ENCODE measurements at places on chromosomes 5 and 9.

- DNase-seq, result no peak
Measured at GRCh38 chr9:5429873-5430564, 7.7 kb downstream of the PLGRKT start.

DNA sequence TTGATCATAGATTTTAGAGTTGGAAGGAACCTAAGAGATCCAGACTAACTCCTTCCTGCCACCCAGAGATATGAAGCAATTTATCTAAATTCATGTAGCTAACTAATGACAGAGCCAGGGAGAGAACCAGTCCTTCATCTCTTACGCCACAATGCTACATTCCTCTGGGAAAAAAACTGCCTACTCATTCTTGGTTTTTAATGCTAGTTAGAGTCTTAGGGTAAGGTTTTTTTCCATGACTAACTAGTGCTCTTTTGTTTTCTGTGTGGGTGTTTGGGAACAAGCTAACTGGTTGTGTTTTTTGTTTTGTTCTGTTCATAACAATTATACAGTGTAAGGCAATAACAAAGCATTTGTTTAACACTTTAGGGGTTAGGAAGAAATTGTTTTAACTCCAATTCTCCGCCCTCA lies 52.4 kb downstream of the SLC44A1 start:
- no peak for DNase-seq

GRCh38 chr9:112831281-112831851 lies 59.3 kb downstream of the SLC46A2 start:
- no peak for DNase-seq

GRCh38 chr9:117696154-117696553 lies 8.0 kb upstream of the TLR4 start:
- no peak for DNase-seq

GRCh38 chr5:76978869-76979268 lies 26.0 kb downstream of the CRHBP start:
- DNase-seq, result no peak

GRCh38 chr9:11874414-11874813 lies 818.8 kb upstream of the TYRP1 start:
- no peak for DNase-seq

DNA sequence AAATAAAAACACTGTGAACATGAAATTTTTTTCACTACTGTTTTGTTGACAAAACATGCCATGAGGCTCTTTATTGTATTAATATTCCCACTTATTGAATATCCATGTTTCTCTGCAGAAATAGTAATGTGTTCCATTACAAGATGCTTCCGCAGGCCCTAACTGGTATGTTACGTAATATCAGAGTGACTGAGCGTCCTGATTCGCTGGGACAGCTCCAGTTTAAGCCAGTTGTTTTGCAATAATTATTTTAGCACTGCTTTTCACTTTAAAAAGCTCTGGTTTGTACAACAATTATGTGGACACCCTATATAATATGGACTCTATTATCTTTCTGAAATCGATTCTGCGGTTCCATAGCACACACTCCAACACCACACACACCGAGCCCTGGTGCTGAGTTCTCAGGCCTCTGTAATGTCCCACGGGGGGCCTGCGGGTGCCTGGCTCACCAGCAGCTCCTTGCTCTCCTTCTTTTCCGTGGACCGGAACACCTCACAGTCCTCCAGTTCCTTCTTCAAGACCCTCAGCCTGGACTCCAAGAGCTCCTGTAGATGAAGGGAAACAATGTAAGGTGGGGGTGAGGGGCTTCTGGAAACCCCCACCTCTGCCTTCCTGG lies 1.8 kb downstream of the TRIM7 start:
- no peak for DNase-seq

DNA sequence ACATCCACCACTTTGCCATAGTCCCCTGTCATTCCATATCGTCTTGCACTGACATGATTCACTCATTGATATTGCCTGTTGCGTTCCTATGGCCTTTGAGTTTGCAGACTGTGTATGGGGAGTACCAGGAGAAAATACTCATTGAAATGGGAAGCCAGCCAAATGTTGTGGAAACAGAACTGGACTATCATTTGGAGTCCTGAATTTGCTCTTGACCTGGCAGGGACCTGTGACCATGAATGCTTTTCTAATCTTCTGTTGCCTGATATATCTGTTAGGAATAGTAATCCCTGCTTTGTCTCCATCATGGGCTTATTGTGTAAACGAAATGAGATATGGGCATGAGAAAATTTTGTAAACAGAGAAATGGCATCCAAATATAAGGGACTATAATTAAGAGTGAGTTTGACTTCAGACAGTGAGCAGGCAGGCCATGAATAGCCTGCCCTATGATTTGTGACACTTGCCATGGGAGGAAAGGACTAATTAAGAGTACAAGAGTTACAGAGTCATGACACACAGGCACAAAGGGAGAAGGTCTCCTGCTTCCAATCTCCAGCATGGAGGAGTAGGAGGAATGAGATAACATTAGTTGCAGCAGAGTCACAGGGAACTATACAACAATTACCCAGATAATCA lies 572.9 kb upstream of the SGCD start:
- DNase-seq, result no peak

GRCh38 chr5:129406440-129406839 lies 53.7 kb upstream of the ADAMTS19 start:
- DNase-seq, result no peak

- DNase-seq, result no peak
Measured at GRCh38 chr5:172029876-172030275, 23.4 kb upstream of the FBXW11 start.

- DNase-seq, result no peak
Measured at GRCh38 chr5:91194824-91195381, 188.2 kb downstream of the ARRDC3 start.

DNA sequence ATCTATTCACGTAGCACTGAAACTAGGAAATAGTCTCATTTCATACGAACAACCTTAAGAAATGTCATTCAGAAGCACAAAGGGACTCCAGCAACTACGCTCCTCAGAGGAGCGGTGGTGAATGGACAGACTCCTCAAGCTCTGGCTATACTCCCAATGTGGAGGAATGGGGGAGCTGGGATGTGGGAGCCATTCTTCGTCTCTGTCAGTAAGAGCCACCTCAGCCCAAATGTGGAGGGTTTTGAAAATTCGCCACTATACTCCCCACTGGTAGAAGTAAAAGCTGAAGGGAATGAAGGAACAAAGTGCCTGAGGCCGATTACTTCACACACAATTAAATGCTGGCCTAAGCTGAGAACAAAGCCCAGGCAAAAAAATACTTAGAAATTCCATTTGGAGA lies 96.3 kb downstream of the ADAMTS12 start:
- DNase-seq, result no peak

DNA sequence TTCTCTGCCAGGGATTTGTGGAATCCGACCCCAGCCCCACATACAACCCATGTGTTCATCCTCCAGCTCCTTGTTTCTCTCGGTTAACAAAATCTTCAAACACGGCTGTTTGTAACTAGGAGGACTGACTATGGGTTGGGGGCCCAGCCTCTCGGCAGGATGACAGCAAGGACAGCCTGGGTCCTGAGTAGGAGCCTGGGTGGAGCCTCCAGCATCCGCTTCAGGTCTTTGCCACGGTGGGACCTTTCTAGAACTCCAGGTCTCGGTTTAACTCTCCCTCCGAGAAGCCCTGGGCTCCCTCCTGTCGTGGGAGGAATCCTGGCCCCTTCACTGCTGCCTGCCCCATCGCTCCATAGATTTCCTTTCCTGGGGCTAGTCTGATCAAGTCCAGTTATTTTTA lies 248.5 kb downstream of the PBX3 start:
- DNase-seq, result no peak

DNA sequence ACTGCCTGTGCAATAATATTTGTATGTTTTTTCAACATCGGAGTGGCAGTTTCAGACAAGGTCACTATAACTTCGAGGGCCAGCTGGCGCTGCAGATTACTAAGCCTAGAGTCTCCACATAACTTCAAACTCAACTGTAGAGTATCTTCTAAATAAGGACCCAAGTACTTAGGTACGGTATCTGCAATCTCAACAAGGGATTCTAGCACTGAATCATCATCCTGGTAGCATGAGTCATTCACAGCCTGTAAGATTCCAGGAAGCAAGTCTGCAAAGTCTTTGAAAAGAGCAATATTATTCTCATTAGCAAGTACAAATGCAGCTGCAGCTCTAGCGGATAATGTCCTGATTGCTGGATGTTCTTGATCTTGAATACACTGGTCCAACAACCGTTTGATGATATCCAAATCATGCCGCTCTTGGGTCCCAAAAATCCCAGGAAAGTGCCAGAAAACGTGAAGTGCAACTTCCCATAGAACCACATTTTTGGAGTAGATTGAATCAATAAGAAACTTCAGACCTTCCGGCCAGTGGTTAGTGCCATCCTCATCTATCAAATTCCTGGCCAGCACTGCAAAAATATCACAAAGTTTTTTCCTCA lies 654 bp downstream of the RANBP6 start:
- no peak for DNase-seq

- no peak for DNase-seq
Measured at GRCh38 chr9:12141422-12141821, 551.8 kb upstream of the TYRP1 start.

GRCh38 chr9:105413525-105413924 lies 34.3 kb upstream of the FSD1L start:
- no peak for DNase-seq

DNA sequence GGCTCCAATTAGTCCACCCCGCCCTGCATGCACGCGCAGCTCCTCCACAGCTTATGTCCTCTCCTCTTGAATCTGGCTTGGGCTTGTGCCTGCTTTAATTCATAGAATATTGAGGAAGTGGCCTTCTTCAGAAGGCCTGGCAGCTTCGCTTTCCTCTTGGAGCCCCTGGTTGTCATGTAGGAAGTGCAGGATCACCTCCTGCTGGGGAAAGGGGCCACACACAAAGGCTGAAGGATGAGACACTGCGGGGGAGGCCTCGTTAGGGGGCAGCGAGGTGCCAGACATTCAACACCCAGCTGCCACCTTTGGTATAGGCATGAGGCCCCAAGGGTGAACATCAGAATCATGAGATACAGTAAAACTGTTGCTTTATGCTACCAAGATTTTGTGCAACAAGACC lies 2.7 kb upstream of the CNOT6 start:
- DNase-seq, result no peak

DNA sequence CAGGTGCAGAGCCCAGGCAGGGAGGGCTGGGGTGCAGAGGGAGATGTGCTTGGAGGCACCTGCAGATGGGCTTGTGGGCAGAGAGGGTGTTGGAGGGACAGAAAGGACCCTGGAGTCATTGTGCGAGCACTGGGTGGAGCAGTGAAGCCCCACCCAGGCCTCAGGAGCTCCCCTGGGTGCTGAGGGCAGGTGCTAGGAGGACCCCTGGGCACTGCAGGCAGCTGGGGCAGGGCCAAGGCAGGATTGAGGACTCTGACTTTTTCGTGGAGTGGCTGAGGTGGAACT lies 10.3 kb upstream of the SLC6A18 start:
- DNase-seq, result no peak

GRCh38 chr5:61298580-61298979 lies 33.5 kb upstream of the ZSWIM6 start:
- no peak for DNase-seq

DNA sequence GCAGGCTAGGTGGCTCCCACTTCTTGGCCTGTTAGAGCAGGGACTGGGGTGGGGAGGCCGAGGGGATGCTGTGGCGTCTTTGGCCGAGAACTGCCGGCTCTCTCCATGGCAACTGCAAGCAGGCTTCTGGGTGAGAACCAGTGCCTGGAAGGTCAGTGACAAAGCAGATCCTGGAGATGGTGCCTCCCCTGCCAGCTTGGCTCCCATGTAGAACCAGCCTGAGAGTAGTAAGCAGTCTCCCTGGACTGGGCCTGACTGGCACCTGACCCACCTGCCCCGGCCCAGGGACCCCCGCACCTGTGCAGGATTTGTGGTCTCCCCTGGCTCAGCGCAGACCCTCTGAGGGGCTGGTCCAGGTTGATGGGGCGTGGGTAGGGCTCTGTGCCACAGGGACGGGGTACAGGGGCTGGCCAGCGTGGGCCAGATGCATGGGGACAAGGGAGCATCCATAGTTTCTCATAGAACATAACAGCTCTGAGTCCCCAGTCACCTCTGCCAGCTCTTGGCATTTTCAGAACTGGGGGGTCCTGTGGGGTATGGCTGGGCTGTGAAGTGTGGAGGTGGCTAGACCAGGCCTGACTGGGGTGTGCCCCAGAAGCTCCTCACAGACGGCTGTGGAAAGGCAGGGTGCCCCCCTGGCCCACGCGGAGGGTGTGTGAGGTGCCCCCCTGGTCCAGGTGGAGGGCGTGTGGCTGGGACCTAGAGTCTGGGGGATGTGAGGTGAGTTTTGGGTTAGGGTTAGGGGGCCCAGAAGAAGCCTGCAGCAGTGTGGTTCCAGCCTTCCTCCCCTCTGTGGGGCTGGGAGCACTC lies 22.2 kb downstream of the CACNA1B start:
- DNase-seq, result no peak

DNA sequence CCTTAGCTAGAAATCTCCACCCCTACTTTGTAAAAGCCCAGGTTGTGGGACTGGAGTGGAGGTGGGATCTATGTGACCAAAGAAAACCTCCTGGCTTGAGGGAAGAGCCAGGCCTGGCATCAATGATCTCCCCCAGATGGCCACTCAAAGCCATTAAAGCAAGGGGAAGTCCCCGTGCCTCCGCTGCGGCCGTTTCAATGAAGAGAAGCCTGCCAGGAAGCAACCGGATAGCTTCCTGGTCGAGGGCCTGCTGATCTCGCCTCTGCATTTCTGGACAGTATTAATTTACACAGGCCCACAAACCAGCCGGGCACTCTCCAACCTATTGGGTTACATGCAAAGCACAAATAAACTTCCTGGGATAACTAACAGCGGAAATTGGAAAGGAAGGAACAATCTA lies 160.5 kb upstream of the MSX2 start:
- DNase-seq, result no peak

GRCh38 chr5:81005708-81006107 lies 45.5 kb downstream of the RASGRF2 start:
- DNase-seq, result no peak

DNA sequence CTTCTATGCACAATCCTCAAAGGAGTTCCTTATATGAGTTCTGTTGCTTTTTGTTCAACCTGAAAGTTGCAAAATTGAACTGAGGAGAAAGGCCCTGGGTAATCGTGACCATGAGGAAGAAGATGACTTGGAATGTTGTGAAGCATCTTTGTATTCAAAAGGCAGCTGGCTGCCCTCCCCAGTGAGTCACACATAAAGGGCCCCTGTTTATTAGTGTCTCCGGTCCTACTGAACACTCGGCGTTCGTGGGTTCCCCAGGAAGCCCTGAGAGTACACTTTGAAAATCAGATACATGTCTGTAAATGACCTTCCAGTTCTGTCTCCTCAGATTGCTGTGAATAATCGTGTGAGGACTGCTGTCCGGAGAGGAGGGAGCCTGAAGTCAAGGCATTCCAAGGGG lies 73.6 kb downstream of the C9orf153 start:
- no peak for DNase-seq

DNA sequence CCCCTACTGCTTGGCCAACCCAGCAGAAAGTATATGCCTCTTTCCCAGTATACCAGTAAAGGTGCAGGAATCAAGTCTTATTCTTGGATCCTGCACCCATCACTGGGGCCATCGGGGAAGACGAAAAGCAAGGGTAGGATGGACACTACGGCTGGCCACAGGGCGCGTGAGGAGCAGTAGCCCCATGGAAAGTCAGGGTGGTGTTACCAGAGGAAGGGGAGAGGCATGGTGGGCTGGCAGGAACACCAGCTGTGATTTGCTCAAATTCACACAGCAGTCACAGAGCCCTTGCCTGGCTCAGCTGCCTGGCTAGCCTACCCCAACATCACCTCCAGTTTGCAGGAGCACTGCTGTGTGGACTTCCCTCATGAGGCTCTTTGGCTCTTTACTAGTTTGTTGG lies 34.5 kb upstream of the SAP30L start:
- no peak for DNase-seq

GRCh38 chr9:114330636-114331035 lies 967 bp downstream of the ORM2 start:
- no peak for DNase-seq

GRCh38 chr5:116076496-116076895 lies 8.3 kb upstream of the COMMD10 start:
- DNase-seq, result peak; percentile 82
